ENCODE measurements at places on chromosomes 6 and 20. TPM values are rescaled to one million over a fixed set of nuclear protein-coding genes. Genes with fewer than 3 reads are reported as not detected.

- no peak for DNase-seq
Observed at GRCh38 chr6:113558431-113558830, 298.7 kb upstream of the MARCKS start.

GRCh38 chr6:110625883-110626282 is 149.5 kb upstream of the SLC22A16 start:
- no peak for DNase-seq

The LAMA5 gene
- 0.76 TPM for total RNA-seq

The CHMP4B gene
- total RNA-seq: 82.9 TPM

The GFOD1 gene
- 12.9 TPM for total RNA-seq
